ENCODE measurements at places on chromosomes 6 and 20.

DNA sequence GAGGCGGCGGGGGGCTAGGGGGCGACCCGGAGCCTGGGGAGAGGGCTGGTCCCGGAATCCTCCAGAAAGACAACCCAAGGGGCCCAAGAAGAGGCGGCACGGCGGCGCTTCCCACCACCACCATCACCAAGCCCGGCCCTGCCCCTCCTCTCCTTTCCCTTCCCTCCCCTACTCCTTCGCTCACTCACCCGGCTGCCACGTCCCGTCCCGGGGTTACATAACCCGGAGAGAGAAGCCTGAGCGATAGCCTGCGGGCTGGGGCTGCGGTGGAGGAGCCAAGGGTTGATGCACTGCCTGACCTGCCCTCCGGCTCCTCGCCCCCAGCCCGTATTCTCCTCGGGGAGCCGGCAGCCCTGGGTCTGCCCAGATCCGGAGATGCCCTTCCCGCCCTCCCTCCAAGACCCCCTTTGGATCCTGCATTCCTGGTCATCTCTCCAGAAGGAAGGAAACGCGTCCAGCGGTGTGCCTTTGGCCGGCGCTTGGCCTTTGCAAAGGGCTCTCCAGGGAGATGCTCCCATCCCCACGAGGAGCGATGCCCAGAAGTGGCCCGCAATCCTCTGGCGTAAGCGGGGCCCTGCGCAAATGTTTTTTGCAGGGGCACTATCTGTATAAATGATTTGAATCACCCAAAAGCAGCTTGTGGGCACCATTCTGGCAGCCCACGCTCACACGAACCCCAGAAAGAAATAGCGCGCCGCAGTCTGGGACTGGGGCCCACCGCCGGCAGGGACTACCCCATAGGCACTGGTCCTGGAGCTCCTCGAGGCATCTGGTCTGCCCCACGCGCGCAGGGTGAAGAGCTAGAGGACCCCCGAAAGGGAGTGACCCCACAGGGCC lies 4.6 kb upstream of the CPXM1 start:
- DNase-seq = no peak

DNA sequence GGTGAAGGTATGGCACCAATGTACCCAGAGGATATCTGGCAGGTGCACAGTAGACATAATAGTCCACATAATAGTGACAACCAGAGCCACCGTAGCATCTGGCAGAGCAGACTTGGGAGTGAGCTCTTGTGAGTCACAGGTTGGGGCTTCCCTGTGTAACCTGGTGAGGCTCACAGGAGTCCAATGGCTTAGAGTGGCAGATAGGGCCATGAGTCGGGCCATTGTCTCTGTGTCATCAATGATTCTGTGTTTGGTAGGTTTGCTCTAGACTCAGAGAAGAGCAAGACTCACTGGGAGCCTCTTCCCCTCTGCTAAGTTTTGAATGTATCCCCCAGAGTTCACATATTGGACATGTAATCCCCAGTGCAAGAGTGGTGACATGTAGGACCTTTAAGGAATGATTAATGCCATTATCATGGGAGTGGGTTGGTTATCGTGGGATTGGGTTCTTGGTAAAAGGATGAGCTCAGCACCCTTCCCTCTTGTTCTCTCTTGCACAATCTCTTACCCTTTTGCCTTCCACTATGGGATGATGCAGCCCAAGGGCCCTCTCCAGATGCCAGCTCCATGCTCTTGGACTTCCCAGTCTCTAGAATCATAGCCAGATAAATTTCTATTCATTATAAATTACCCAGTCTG lies 22.6 kb upstream of the SIRPA start:
- DNase-seq = no peak

- DNase-seq = no peak
Observed at GRCh38 chr20:39399463-39399862, 437.3 kb downstream of the DHX35 start.

DNA sequence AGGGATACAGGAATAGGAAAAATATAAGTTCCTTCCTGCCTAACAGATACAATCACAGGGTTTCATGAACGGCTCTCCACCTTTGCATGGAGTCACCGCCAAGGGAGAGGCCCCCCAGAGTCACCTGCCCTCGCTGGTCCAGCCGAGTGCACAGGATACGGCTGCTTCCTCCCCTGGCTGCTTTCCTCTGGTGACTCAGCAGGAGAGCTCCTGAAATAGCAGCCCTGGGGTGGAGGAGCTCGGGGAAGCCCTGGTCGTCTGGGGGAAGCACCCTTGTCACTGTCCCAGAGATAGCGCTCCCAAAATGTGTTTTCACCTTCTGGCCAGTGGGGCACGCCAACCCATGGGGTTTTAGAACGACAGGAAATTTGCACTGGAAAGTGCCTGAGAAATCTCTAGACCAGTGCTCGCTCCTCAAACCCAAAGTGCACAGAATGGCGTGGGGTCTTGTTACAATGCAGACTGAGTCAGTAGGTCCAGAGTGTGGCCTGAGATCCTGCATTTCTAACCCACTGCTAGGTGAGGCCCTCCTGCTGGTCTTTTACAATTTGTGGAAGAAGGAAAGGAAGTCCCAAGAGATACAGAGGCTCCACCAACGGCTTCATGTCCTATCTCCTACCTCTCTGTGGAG lies 35.9 kb upstream of the FAM50B start:
- DNase-seq = no peak

DNA sequence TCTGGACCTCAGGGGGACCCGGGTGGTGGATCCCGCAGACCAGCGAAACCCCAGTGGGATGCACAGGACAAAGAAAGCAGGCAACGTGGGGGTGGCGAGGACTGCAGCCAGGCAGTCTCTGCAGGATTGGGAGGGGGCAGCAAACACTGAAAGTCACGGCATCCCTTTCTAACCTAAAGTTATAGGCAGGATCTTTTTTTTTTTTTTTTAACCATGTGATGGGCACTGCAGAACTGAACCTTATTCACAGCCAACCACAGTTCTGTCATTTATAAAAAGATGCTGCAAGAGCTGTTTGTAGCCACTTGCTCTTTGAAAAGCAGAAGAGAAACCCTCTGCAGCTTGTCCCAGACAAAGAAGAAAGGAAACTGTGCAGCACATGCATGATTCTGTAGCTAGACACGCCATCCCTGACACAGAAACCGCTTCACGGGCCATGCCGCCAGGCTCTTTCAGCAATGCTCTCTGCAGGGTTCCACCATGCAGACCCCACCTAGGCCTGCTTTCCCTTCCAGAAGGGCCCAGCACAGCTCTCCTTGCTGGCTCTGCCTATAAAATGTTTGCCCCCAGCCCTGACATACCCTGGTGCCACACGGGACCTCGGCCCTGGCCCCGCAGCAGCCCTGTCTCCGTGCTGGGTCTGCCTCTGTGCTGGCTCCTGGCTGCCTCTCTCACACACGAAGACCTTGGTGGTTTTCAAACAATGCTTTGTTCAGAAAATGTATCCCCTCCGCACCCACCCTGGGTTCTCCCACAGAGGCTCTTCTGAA lies 70.8 kb downstream of the PYGB start:
- no peak for DNase-seq

DNA sequence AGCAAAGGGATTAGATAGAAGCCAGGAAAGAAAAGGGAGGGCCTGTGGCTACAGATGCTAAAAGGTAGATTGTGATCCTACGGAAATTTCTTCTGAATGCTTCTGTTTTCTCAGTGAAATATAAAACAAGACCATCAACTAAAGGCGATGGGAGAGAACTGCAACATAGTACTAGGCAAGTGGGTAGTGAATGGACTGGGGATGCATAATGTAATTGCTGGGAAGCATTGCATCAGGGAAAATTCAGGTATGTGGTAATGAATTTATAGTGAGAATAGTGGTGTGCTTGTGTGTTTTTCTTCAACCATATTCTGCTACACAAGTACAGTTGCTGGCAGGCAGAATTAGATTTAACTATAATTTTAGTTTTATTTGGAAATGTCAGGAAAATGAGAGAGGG lies 156.6 kb downstream of the OPN5 start:
- DNase-seq = no peak

GRCh38 chr20:4569865-4570264 lies 151.8 kb upstream of the PRND start:
- no peak for DNase-seq
